ENCODE measurements at places on chromosomes 6 and 20.
A peak's percentile ranks its signal among the peaks of the same experiment; 100 is the strongest.

- no peak for DNase-seq
These were observed 6.4 kb upstream of the MYT1 start for GRCh38 chr20:64157878-64158277.

GRCh38 chr6:64817525-64817924, 889.5 kb downstream of the EYS start:
- no peak for DNase-seq

GRCh38 chr6:158907931-158908330, 88.8 kb upstream of the EZR start:
- no peak for DNase-seq

GRCh38 chr6:169326067-169326799, 72.6 kb upstream of the THBS2 start:
- no peak for DNase-seq

- no peak for DNase-seq
These were observed 103.2 kb upstream of the RIPOR2 start for GRCh38 chr6:25038999-25039398.

DNA sequence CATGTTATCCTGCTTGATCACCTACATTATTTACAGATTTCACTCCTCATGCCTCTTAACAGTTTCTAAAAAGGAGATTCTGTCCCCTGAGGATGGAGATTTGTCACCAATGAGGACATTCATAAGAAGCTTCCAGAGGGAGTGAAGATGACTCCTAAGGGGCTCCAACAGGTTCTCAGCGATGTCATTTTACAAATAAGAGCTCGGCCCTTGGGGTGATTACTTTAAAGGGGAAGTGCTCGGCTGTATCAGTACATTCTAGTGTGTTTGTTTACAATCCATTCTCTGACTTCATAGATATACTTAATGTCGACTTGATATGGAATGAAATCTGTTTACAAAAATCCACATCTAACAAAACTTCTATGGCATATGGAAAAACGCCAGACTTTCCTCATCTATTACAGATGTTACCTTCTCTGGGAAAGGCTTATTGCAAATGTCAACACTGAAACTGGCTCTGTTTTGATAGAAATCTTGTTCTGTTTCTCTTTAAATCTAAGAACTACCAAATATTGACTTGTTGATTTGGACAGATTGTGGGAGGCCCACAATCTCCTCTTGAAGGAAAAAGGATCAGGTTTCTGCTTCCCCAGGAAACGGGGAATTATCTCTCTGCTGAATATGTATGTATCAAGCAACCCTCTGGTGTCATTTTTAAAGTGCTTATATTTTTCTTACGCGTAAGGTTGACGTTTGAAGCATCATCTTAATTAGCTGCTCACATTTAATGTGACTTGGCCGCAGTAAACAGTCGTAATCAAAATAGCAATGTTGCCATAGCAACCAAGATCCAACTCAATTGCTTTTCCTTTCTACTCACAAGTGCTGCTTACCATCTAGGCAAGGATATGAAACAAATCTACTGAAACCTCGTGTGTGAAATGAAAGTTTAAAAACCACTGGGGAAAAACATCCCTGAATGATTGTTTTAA, 95.7 kb downstream of the SHLD1 start:
- DNase-seq: no peak

GRCh38 chr20:38061109-38061508, 27.6 kb downstream of the RPRD1B start:
- DNase-seq: no peak

- peak; percentile 8 for DNase-seq
These were observed 164.6 kb upstream of the FAM83B start for GRCh38 chr6:54681987-54682386.
